Cortex of kidney (tissue), 1 donor: ENCODE measurements at places on chromosomes 2 and 18.

- DNase-seq: no peak
Measured at GRCh38 chr2:240791221-240791800, 28.7 kb downstream of the KIF1A start.

DNA sequence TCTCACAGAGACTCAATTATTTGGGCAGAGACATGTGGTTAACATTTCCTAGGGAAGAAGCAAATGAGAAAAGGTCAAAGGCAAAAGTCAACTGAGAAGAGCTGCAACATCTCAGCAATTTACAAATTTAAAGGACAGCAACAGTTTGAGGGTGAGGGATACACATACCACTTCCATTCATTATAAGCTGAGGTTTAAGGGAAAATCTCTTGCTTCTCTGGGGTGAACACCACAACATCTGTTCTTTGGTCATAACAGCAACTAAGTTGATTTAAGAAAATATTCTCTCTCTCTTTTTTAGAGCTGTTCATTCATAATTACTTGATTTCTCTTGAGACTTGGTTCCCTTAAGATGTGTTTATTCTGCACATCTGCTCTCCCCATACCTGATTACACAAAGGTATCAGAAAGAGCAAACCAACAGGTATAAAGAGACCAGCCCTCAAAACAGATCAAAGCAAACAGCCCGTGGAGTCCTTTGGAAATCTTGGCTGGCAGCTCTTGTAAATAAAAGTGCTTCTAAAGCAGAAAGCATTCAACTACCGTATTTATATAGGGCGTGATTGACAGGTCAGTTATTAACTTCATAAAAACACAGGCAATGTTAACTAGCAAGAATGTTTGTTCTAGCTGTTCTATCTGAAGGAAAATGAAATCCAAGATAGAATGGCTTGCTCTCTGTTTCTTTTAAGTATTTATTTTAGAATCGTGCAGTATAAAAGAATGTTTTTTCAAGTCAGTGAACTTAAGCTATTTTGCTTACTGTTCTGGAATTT, 132.8 kb downstream of the THADA start:
- no peak for DNase-seq

DNA sequence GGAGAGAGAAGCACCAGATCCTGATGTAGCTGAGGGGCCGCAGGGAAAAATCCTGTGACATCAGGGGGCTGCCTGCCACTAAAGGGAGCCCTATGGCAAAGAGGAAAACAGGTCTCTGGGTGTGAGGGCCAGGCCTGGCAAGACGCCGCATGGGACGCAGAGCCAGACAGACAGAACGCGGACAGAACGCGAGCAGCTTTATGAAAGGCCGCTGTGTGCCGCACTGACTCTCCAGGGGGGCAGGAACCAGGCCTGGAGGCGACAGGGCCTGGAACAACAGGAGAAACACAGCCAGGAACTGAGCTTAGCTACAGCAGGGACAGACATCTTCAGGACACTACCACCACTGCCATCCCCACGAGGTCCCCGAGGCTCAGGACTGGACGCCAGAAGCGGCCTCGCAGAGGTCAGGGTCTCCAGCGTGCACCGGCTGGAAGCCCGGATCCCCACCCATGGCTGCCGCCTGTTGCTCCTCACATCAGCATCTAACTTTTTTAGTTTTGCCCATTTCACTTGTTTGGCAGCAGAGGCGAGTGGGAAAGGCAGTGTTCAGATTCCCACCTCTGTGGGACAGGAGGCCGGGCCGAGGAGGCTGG, 131.6 kb downstream of the VAPA start:
- no peak for DNase-seq

DNA sequence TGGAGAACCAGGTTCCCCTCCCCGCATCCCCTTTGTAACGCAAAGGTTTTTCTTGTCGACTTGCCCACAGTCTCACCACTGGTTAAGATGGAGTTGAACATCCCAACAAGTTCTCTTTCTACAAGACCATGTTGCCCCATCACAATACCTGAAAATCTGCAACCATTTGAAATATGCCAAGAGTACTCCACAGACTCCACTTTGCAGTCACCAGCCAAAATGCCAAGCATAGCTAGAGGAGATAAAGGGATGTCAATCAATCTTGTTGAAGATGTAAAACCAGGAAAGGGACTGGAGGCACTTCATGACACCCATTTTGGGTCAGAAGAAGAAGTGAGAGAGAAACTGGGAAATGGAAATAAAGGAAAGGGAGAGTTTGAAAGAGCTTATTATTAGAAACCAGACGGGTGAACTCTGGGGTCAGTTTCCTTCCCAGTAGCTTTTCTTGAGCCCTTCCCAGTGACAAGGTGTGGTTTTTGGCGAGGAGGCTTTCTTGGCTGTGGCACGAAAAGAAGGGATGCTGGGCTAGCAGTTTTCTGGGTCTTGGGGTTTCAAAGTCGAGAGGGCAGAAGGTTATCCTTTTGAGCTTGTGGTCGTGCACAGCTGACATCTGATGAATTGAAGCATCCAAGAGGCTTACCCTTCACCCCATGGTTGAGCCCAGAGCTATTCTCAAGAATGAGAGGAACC, 79.3 kb downstream of the ACAA2 start:
- DNase-seq: no peak

DNA sequence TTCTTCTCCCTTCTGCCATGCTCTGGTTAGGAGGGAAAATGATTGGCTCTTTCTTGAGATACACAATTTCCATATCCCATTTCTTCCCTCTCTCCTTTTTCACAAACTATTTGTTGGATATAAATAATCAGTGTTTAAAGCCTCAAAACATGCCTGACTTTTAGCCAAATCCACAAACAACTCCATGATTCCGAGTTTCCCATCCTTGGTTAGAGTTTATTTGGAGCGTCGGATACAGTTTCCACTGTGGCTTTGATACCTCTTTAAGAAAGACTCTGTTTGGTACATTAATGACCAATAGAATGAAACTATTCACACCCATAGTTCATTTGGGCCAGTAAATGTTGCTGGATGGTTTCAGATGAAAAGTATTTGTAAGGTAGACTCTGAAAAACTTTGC, 5.9 kb upstream of the FHL2 start:
- no peak for DNase-seq

DNA sequence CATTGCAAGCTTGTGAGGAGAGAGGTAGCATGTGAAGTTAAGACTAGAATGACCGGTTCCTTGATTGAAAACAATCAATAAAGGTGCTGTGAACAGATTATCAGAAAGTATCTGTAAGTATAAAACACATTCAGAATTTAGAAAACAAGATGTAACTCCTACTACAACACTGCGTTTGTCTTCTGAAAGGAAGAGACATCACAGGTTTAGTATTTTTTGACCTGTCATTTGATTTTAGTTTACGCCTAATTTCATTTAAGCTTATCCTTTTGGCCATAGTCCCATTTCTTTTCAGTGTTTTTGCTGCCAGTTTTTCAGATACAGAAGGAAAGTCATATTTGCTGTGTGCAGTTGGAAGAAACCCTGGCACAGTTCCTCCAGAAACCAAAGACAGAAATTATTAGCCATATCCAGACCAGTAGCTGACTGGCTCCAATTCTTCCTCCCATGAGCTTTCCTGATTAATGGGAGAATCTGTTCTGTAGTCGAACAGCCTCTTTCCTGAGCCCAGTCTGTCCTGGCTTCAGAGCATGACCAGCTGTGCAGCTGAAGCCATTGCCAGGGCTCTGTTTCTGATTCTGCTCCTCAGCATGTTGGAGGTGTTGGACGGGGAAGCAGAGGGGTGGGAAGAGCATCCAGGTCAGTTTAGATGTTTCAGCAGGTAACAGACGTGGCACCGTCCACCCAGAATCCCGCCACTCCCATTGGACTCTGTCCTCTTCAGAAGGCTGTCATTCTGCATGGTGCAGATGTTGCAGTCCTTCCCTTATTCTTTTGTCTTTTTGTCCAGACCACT, 61.0 kb downstream of the CRIM1 start:
- DNase-seq: no peak

DNA sequence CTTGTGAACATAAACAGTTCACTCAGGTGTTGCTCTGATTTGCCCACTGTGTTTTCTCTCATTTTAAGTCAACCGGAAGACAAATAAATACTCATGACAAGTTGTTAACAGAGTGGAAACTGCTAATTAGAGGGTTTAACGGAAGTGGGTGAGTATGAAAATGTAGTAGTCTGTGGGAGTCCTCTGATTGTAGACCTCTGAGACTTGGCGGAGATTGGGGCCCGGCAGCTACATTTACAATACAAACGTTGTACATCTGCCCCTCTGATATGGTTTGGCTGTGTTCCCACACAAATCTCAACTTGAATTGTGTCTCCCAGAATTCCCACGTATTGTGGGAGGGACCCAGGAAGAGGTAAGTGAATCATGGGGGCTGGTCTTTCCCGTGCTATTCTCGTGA, 107.3 kb upstream of the FAM98A start:
- DNase-seq: no peak

DNA sequence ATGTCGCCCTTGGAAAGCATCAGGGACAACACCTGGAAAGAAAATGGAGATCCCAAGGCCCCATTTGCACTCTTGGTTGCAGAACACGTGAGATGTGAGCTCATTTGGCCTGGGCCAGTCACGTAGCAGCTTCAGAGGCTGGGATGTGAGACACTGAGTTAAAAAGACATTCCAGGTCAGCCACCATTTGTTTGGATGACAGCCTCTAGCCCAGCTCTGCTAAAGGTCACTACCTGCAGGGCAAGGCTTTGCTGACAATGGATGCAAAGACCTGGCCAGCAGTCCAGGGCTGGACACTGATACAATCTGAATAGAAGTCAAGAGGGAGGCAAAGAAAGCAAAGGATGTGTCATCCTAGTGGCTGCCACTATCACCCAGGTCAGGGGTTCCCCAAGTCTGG, 83.9 kb upstream of the LRPPRC start:
- no peak for DNase-seq

- DNase-seq: no peak
Measured at GRCh38 chr18:13436576-13436975, 218.0 kb downstream of the LDLRAD4 start.
